Stimulated activated CD4-positive, alpha-beta T cell treated with anti-CD3 and anti-CD28 coated beads, Interleukin-12 subunit alpha, Interleukin-12 subunit beta, amount 100 ng/mL, for 4 hours (primary cell): ENCODE measurements at places on chromosomes 3 and 15.

GRCh38 chr3:51295625-51296024 is 89.5 kb upstream of the MANF start:
- no peak for DNase-seq

DNA sequence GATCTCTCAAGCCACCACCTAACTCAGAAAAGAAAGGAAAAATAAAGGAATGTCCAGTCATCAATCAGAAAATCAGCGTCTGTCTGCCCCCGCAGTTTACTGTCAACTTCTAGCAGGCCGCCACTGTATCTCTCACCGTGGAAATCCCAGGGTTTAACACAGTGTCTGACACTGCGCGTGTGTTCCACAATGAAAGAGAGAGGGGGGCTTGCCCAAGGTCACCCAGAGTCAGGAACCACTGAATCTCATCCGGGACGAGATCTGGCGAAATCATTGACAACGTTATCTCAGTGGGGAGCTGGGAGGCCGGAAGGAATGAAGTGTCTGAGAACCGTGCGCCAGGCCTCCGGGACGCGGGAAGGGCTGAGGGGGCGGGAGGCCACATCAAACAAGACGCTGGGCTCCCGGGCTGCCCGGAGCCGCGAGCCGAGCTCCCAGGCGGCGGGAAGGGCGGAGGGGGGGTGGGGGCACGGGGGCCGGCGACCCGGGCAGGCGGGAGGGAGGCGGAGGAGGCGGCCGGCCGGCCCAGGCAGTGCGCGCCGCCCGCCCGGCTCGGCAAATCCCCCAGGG is 2.2 kb upstream of the HES1 start:
- DNase-seq, result peak; percentile 29

DNA sequence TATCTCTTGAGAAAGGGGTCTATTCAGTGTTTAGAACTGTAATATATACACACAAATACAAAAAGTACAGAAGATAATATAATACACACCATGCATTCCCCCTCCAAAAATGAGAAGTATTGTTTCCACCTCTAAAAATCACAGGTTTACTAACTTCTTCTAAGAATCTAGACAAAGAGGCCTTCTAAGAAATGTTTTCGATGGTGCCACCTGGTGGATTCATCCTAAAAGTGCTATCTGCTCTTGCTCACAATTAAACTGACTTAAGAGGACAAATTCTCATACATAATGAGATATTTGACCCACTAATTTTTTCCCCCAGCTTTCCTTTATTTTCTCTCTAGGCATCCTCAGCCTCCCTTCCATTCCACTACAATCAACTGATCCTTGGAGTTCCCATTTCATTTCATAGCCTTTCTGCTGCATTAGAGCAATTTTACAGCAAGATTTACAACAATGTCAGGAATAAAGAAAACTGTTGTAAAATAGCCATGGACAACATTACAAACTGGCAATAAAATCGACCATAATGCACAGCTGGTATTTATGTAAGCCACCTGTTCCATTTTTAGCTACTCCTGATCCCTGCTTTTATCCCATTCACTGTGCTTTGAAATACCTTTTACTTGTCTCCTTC is 124.6 kb downstream of the ARRDC4 start:
- no peak for DNase-seq

DNA sequence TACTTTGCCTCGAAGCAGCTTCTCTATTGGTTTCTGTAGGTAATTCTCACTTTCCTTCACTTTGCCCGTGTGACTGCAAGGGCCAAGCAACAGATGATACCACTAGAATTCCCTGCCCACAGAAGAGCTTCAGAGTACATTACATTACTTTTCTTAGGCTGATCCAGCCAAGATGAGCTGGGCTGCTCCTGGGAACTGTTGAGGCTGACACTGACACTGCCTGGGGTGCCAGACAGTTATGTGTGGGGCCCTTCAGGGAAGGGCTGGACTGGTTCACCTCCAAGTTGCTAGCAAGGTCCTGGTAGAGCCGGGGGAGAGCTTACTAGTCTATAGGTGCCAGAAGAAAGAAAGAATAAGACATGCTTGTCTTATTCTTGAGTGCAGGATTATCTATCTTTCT is 19.0 kb downstream of the GORASP1 start:
- no peak for DNase-seq

- no peak for DNase-seq
Measured at GRCh38 chr15:70614221-70614620, 149.1 kb downstream of the UACA start.

DNA sequence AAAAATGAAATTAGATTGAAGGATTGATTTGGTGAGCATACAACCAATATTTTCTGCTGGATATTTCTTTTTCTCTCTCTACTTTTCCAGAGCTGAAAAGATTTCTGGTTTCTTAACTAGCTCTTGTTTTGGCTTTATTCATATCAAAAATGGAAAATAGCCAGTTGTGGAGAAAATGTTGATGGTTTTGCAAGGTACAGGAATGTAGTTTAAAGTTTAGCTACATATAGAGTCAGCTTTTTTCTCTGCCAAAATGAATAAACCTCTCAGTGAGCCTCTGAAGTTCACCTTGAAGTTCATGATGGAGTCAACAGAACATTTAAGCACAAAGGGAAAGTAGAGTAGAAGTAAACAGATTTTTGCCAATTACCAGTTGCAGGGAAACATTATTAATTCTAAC is 720.5 kb upstream of the ALCAM start:
- DNase-seq, result no peak

DNA sequence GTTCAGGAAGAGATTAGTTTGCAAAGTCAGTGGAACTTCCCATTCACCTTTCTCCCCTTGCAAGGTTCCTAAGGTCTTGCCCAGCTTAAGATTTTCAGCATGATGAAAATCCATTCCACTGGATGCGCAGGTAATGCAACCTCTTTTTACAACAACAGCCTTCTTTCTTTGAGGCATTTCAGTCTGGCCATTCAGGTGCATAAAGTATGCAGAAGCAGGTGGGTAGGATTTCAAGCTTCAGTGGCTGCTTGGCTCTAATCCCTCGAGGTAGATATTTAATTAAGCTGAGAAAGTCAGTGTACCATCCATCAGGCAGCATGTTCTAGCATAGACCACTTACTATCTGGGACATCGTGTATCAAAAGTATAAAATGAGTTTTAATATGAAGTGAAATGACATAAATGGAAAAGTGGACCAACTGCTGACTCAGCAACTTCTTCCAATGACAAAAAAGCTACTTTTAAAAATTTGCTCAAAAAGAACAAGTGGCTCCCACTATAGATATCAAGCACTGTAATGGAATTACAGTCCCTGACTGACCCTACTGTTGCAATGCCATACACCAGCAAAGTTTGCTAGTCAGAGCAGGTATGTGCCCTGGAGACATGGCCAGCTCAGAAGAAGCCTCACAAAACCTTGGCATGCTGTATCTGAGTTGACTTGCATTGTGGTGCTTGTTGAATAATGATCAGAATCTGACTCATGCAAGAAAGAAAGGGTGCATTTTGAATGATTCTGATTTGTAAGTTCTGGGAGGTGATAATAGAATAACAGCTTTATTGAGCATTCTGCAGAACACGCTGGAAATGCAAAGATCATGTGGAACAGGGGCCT is 459.9 kb upstream of the MCTP2 start:
- DNase-seq, result no peak

- DNase-seq, result no peak
Measured at GRCh38 chr15:41840673-41841072, 2.0 kb downstream of the PLA2G4B start.

DNA sequence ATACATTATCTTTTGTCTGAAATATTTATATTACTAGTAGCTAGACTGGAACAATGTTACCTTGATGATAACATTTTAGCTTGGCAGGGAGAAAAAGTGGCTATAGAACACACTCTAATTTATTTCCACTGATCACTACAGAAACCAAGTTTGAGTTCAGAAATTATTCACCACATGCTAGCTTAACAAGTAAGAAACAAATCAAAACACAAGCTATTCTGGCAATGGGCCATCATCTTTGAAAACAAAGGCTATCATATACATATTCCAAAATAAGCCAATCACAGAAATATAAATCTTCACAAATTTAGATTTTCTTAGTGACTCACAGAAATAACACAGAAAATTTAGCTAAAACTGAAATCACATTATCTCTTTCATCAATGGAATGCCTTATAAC is 17.1 kb downstream of the AQR start:
- DNase-seq, result no peak

- no peak for DNase-seq
Measured at GRCh38 chr15:29266052-29266582, 3.5 kb downstream of the NSMCE3 start.

- no peak for DNase-seq
Measured at GRCh38 chr3:155872904-155873646, 2.6 kb downstream of the GMPS start.

DNA sequence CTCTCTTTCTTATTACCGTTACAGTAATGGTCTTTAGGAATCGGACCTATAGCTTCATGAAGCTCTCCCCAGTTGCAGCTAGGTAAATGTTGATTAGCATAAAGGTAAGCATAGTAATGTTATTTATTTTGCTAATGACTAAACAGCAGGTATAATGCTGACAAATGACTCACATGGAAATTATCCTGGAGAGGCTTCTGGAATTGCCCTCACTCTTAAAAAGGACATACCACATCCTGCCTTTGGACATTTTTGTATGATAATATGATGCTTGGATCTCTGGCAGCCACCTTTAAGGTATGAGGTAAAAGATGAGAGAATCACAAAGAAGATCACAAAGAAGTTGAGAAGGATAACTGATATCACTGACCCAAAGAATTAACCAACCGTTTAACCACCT is 238.6 kb downstream of the CHL1 start:
- no peak for DNase-seq

GRCh38 chr3:182303169-182303568 is 490.1 kb upstream of the ATP11B start:
- DNase-seq, result no peak

DNA sequence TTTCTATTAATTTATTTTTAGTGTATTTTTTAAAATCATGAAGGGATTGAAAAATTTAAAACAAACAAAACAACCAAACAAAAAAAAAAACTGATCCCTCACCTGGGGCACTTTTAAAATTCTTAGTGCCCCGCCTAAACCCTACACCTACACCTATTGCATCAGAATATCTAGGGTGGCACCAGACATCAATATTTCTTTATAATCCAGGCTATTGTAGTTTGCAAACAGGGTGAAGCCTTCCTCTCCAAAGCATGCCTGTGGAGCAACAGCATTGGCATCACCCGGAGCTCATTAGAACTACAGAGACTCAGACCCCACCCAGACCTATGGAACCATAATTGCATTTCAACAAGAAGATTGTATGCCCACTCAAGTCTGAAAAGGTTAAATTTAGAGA is 54.9 kb upstream of the ACP3 start:
- no peak for DNase-seq

DNA sequence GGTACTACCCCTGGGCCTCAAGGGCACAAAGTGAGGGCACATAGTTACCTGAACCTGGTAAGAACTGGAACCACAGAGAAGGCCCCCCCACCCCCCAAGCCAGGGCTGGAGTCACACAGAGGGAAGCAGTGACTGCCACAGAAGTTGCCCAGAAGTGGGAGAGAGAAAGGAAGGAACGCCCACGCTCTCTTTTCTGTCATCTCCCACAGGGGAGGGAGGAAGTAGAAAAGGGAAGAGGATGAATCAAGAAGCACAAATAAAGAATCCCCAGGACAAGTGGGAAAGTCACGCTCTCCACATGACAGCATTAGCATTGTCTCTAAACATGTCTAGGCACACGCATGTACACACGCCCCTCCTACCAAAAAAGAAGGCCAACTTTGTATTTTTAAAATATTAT is 114.7 kb upstream of the FRMD4B start:
- no peak for DNase-seq

- DNase-seq, result no peak
Measured at GRCh38 chr3:127820221-127820825, 2.0 kb downstream of the MGLL start.

DNA sequence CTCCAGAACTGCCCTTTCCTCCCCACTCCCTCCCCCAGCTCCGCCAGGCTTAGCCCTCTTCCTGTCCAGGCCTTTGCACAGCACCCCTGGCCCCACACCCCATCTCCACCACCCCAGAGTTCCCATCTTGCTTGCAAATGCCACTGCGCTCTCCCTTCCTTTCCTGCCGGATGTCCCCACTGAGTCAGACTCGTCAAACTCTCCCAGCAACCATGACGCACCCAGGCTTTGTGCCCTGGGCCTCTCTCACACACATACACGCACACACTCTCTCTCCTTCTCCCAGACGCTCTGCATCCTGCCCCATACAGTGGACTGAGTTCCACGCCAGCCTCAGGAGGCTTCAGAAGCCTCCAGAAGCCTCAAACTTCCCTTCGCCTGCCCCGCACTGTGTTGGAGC is 2.8 kb upstream of the CCDC9B start:
- DNase-seq, result no peak

GRCh38 chr3:126061301-126062032 is 22.5 kb downstream of the SLC41A3 start:
- DNase-seq, result no peak

- DNase-seq, result no peak
Measured at GRCh38 chr15:62739507-62739906, 303.0 kb upstream of the TPM1 start.

DNA sequence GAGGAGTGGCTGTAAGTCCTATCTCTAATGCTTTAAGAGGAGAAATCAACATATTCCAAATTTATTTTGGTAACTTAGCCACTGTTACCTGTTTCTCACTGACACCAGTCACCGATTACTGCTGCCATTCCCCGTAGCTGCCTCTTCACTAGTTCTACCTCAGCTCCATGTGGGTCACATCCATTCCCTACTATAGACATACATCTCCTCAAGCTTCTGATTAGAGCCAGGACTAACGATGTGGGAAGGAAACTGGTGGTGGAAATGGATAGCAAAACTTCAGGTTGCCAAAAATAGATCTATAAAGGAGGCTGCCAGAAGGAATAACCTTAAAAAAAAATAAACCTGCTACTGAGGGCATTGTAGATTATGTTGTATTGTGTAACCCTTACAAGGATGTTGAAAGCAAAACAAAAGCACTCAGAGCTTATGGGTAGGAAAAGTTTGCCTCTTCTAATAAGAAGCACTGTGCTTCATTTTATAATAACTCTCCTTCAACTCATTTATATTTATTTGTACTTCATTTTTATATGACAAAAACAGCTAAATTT is 56.0 kb downstream of the KAT2B start:
- DNase-seq, result no peak

- DNase-seq, result peak; percentile 27
Measured at GRCh38 chr3:15051531-15051930, 13.6 kb downstream of the MRPS25 start.

GRCh38 chr3:118973050-118973449 is 61.6 kb downstream of the IGSF11 start:
- no peak for DNase-seq
